ENCODE measurements at places on chromosomes 2 and 18. TPM values are rescaled to one million over a fixed set of nuclear protein-coding genes. Genes with fewer than 3 reads are reported as not detected.
A peak's percentile ranks its signal among the peaks of the same experiment; 100 is the strongest.

The ARHGEF33 gene
- 0.10 TPM for total RNA-seq

The C1D gene
- 7.9 TPM for total RNA-seq

The REG1A gene
- total RNA-seq: 8.9 TPM

The MFSD2B gene
- total RNA-seq: not detected

The SCYGR7 gene
- total RNA-seq: not detected

DNA sequence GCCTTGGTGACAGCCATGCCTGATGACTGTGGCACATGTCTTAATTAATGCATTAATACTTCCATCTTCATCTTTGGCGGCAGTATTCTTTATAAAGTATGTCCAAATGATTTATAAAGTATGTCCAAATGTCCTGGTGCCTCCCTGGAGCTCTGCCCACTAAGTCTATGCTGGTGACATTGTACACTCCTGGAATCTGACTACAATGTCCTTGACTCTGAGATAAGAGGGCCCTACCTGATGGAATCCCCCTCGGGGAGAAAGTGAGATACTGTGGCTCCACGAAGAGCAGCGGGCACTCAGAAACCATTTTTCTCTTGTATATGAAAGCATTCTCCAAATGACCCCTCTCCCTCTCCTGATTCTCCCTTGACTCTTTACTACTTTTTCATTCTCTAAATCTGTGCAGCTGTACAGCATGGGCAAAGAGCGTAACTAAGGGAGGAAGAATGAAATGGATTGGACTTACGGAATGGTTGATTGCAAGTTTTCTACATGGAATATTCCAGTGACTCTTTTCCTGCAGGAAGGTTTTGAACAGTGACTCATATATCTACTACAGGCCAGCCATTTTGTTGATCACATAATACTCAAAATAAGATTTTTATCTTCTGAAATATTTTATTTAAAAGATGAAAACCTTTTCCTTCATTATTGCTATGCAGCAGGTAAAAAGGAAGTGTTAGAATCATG is 17.3 kb downstream of the RAB12 start:
- no peak for DNase-seq

GRCh38 chr2:23028106-23028505 is 356.9 kb upstream of the KLHL29 start:
- DNase-seq: no peak

GRCh38 chr2:237591141-237591881 is 777 bp upstream of the RAB17 start:
- DNase-seq: peak; percentile 51

GRCh38 chr2:224122542-224122941 is 83.5 kb upstream of the SERPINE2 start:
- DNase-seq: no peak

- no peak for DNase-seq
Observed at GRCh38 chr2:171402906-171403580, 30.7 kb downstream of the METTL8 start.

GRCh38 chr2:237351046-237351445 is 62.9 kb downstream of the COL6A3 start:
- DNase-seq: no peak

- DNase-seq: no peak
Observed at GRCh38 chr18:9608298-9608697, 6.1 kb downstream of the PPP4R1 start.

DNA sequence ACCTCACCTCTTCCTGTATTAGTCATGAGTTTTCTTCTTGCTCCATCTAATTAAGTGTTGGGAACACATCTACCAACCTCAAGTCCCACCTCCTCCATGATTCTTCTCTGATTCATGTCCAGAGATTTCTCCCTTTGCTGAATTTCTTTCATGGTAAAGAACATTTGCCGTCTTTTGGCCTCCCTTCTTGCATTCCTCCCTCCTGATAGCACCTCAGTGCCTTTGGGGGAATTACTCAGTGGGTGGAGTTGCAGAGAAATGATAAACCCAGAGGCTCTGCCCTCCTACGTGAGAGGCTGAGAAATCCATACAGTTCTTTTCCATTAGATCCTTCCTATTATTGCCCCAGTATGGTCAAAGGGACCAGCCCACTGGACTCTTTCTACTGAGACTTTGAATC is 651.9 kb downstream of the SLC4A3 start:
- DNase-seq: no peak

- no peak for DNase-seq
Observed at GRCh38 chr2:236289766-236290462, 25.7 kb upstream of the ASB18 start.
